ENCODE measurements at places on chromosomes 6 and 20.

GRCh38 chr6:148221196-148221979 is 121.2 kb upstream of the SASH1 start:
- no peak for DNase-seq

DNA sequence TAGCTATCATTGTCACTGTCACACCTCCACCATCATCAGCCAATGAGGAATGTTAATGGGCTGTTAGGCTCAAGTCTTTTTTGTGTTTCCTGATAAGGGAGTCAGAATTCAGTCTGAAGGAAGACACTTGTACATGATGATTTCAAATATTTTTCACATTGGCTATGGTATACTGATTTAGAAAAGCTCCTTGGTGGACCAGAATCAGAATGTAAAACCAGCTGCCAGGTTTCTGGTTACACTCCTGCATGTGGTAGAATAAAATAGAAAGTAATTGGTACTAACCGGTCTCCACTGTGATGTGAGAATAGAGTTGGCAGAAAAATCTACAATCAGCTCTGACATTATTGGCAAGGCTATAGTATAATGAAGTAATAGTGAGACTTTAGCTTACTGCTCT is 10.7 kb downstream of the COL9A1 start:
- no peak for DNase-seq

DNA sequence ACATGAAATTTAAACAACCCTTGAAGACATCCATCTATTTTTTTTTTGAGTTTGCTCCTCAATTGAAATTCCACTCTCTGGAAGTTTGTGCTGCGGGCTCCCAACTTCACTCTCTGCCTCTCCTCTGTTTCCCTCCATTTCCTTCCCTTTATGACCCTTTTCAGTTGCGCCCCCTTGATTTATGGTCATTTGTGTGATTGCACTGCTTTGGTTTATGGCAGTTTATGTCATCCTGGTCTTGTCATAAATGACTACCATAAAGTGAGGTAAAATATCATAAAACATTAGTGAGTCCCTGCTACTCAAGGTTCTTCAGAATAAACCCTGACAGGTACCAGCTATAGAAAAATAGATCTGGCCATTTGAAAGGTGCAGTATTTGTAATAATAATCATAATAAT is 348.3 kb upstream of the ZFP64 start:
- peak; percentile 44 for DNase-seq

DNA sequence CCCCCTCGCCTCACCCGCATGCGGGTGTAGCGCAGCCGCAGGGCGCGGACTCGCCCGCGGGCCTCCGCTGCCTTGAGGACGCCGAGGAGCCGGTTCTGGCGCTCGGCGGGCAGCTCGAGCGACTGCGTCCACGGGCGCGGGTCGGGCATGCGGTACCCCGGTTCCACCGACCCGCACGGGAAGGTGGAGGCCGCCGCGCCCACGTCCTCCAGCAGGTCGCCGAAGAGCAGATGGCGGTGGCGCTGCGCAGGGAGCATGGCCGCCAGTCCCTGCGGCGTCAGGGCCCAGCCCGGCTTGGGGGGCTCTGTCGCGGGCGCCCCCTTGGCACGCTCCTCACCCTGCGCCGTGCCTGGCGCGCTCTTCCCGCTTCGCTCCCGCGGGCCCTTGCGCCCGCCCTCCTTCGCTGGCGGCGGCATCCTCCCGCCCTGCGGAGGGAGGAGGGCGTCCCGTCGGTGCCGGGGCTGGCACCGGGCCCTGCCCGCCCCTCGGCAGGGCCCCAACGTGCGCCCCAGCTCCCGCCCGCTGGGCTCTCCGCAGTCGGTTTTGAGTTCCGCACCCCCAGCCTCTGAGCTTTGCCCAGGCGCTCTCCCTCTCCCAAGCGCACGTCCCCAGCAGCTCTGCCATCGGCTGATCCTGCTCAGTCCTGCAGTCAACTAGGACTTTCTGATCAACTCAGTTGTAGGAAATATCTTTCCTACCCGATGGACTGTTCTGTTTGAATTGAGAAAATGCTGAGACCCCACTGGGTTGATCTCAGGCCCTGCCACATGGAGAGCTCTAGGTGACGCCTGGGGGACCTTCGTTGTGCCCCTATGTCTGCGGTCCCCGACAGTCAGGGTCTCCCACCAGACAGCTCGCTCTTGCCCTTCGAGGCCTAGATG is at the start of gene LKAAEAR1:
Gene LKAAEAR1 (minus strand): TSS at position 595 of the 881 bp plus-strand sequence. CDS start 179 bp downstream, at position 416.
- no peak for DNase-seq

DNA sequence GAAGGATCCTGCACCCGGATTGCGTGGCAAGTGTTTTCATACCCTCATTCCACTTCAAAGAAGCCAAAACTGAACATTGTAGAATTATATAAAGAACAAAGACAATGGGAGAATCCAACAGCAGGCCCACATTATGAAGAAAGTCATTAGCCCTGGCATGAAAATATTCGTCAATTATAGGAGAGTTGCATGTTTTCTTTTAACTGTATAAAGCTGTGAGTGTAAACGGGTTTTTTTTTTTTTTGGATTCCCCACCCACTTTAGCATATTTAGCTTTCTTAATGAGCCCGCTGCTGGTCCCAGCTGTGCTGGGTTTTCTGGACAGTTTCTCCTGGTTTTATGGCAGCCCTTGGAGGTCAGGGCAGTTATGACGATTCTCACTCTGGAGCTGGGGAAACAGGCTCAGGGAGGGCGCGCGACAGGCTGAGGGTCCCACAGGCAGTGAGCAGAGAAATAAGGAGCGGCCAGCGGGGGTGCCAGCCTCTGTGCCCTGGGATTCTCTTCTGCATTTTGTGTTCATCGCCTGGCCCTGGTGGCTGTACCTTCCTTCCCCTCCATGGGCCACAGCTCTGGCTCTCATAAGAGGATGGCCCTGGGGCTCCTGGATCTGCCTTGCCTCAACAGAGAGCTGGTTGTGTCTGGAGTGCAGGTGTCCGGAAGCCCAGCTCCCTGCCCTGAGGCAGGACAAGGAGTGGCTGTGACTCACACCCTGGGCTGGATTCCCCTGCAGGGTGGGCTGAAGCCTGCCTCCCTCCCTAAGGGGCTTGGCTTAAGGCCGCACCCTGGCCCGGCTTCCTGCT is 24.1 kb upstream of the SULF2 start:
- DNase-seq: peak; percentile 35

DNA sequence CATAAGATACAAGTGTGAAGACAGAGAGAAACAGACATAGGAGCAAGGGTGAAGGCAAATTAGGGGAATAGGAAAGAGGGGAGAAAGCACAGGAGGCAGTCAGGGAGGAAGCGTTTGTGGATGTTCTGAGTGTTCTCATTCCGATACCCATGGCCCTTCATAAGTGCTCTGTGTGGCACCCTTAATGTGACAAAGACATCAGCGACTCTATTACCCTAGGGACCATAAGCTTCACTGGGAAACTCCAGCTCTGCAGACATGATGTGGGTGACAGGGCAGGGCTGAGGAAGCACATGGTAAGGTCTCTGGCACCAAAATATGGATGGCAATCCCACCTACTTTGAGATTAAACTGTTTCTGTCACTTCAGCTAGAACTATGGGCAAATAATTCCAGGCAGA is 33.0 kb downstream of the F13A1 start:
- DNase-seq: no peak

- DNase-seq: no peak
Observed at GRCh38 chr6:150490586-150490985, 109.1 kb upstream of the PLEKHG1 start.

DNA sequence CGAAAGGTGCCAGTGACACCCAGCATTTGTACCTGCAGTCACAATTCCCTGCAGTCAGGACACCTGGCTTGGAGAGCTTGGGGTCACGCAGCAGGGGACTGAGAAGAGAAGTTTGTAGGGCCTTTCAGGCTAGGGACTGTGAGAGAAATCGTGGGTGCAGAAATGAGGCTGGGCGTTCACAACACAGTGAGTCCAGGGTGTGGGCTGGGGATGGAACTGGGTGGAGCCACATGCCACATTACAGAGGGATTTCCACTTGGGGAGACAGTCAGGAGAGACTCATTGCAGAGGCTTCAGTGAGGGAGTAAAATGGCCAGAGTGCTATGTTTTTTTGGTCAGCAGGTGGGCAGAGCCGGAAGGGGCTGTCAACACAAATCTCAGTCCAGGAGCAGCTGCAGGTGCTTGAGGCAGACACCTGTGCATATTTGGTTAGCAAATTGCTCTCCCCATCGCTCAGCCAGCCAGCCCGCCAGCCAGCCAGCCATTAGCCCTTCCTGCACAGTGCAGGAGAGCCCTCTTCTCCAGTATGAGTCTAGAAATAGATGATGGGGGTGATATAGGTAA is 7.4 kb downstream of the ITPR3 start:
- DNase-seq: no peak

DNA sequence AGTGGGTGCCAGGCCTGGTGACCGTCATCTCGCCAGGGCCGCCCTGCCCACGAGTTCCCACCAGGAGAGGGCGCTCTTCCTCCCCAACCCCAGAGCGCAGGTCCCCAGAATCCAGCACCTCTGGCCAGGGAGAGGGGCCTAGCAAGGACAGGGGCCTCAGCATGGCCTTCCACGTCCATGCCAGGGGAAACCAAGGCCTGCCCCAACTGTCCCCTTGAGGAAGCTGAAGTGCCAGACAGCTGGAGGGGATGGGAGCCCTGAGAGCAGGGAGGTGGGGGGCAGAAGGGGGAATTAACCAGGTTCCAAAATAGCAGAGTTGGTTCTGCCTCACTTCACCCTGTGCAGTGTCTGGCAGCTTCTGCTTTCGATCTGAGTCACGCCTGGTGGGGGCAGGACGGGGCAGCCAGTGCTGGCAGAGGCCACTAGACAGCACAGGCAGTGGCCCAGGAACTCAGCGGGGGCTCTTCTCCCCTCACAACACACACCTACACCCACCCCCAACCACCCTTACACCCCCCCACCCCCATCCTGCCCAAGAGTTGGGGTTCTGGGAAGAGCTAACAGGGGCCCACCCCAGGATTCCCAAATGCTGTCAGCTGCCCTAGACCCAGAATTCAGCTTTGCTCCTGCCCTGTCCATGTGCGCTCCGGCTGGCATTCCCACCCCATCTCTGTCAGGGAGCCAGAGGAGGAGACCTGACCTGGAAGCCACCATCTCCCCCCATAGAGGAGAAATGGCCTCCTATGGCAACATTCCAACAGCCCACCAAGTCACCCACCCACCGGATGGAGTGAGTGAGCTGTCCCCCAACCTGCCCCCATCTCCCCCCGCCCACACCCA is 29.2 kb downstream of the TFEB start:
- peak; percentile 69 for DNase-seq

GRCh38 chr6:139372326-139373153 is 1.9 kb downstream of the CITED2 start:
- no peak for DNase-seq

DNA sequence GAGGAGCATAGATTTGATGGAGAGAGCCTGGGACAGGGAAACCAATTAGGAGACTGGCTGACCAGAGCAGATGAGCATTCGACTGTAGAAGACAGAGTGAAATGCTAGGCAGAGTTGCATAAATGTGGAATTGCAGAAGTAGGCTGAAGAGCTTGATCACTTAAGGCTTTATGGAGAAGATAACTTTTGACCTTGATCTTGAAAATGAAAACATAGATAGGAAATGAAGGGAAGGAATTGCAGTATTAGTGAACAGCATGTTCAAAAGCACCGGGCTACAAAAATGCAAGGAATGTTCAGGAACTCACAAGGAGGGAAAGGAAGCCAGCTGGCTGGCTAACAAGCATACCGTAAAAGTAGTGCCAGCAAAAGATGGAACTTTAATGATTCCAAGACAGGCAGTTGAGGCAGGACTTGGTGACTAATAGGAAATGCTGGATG is 20.5 kb upstream of the LTV1 start:
- no peak for DNase-seq

GRCh38 chr6:414447-414846 is 22.9 kb downstream of the IRF4 start:
- DNase-seq: no peak

DNA sequence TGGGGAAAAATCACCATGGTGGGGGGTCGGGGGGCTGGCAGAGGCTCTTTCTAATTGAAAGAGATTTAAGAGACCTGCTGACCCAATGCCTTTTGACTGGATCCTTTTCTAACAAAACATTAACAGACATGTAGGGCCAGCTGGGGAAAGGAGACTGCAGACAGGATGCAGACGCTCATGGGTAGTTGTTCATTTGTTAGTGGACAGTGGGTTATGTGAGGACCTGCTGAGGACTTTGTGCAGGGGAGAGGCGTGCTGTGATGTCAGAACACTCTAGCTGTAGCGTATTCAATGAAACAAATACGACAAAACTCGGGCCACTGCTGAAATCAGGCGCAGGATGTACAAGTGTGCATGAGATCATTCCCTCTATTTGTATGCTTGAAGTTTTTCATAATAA is 1.2 kb downstream of the IP6K3 start:
- DNase-seq: no peak

- DNase-seq: peak; percentile 56
Observed at GRCh38 chr6:82017288-82017687, 230.3 kb downstream of the IBTK start.

DNA sequence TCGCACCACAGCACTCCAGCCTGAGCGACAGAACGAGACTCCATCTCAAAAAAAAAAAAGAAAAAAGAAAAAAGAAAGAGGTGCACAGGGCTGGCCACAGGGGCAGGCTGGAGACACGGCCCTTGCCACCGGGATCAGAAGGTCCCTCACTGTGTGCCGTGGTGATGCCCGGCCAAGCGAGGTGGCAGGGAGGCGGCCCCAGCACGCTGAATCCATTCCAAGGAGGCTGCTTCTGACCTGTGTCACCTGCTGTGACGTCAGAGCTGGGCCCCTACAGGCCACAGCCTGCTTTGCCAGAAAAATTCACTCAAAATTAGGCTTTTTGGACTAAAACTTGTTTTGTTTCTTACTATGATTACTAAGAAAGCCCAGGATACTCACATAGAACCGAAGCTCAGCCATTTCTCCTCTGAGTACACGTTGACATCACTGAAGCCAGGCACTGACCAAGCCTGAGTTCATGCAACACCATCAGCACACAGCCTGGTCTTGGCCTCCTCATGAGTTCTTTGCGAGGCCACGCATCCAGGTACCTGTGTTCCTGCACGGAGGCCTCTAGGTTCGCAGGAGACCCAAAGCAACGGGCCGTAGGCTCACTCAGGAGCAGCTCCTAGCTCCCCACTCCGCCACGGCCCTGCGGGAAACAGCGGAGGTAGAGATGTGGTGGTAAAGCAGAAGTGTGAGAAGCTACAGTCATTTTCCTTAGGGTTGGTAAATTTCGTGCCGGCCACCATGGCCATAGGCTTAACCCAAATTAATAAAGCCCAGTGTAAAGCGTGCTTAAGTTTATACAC is 67.8 kb downstream of the THBS2 start:
- no peak for DNase-seq

Measured in SK-MEL-5 (cell line).